Lung (tissue), 17 donors: ENCODE measurements at places on chromosomes 2 and 18.

DNA sequence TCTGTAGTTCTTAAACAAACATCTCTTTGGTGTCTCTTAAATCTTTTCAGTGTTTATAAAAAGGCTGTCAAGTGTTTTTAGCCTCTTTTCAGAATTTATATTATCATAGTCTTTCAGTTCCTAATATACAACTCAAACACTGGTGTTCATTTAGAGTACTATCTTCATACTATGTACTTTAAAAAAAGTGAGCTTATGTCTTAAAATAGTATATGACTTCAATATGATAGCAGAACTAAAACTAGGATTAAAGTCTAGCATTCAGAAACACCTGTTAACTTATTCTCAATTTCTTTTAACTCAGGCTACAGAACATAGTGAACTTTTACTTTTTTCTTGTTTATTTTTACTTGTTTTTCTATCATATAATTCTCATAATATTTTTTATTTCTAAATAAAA, 14.7 kb upstream of the IKZF2 start:
- no peak for DNase-seq

GRCh38 chr2:174846941-174847938, 83.0 kb upstream of the CHRNA1 start:
- peak; percentile 93 for DNase-seq

DNA sequence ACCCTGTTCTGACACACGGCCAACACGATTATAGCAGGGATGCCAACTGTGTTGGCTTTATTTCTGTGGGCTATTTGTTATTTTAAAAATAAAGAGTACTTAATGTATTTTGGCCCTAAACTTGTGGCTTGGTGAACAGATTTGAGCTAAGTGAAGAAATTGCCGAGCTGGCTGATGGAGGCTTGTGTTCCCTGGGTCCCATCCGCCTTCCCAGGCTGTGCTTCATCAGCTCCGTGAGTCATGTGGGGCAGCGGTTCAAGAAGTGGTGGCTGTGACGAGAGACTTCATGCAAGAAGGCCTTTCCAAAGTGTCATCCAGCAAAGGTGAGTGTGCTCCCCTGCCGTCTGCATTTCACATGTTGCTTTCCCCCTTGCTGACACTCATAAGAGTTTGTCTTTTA, 73.6 kb upstream of the NCK2 start:
- DNase-seq: no peak

DNA sequence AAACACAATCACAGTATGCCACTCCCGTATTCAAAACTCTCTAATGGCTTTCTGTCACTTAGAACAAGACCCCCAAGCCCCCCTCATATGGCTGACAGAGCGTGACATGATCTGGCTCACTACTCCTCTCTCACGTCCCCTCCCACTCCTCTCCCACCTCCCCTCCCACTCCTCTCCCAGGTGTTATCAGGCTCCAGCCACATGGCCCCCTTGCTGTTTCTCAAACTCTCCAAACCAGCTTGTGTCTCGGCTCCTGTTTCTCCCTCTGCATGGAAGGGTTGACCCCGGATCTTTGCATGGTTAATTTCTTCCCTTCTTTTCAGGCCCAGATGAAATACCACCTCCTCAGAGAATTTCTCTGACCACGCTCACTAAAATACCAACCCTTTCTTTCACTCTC, 180.8 kb downstream of the SLC8A1 start:
- DNase-seq: no peak

DNA sequence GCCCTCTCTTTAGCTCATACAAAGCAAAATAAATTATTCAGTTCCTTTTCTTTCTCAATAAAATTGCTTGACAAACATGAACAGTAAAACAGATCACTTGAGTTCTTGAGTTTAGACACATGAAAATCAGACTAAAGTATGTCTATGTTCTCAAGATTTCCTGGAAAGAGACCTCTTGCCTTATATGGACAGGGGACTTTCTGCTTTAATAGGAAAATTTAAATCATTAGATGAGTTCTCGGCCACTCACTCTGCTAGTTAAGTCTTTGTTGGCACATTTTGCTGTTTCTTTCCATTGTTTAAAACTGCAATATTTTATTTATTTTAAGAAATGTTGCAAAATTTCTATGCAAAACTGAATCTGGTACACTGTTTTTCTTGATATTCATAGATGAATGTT, 207.8 kb downstream of the RND3 start:
- peak; percentile 40 for DNase-seq

DNA sequence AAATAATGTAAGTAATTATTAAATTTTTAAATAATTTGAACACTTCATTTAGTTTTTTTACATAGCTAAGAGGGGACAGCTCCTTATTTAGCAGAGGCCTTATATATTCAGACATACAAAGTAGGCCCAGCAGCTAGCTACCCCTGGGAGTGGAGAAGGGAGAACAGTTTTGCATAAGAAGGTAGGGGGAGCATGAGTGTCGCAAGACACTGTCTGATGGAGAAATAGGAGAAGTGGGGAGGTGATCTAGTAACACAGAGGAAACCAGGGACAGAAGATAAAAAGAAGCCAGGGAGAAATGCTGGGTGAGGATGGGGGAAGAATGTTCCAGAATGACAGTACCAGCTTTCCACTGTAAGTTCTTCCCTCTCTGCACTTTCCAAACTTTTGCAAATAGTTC, 16.0 kb upstream of the RGPD4 start:
- DNase-seq: no peak

DNA sequence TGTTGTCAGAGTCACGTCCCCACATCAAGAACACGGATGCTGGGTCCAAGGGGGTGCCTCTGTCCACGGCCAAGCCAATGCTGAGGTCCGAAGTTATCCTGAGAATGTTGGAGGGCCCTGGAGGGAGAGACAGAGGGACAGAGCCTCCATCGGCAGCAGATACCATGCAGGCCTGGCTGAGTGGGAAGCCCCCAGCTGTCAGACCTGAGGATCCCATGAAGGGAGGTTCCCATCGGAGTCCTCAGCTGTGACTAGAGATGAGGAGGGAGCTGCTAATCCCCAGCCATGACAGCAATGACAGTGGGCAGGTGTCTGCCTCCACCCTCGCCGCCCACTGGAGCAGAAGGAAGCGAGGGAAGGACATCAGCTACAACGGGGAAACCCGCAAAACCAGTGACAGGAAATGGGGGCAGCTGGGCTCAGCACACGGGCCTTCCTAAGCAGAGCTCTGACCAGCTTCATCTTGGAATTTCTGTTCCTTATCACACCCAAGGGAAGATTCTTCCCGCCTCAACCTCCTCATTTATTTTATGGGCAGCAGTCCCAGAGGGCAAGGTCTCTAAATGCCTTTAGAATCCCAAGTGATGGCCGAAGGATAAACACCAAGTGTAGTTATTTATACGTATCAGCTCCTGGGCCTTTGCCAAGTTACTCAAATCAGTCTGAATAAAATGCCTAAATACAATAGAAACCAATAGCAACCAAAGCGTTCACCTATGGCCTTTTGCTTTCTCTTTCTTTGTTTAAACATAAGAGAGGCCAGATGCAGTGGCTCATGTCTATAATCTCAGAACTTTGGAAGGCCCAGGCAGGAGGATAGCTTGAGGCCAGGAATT, 32.2 kb downstream of the FAM178B start:
- peak; percentile 70 for DNase-seq

DNA sequence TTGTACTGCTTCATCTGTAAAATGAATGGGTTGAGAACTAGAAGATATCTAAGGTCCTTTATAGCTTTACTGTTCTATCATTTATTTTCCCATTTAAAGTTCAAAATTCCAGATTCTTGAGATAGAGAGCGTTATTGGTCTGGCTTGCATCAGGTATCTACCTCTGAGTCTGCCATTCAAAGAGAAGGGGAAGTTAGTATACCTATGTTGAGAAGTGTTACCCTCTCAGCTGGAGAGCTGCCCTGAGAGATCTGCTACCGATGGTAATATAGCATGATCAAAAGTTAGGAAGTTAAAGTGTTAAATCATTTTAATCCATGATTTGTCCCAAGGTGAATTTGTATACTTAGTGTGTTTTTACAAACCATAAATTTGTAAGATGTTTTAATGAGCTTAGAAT, 7.4 kb downstream of the EPC2 start:
- DNase-seq: no peak

DNA sequence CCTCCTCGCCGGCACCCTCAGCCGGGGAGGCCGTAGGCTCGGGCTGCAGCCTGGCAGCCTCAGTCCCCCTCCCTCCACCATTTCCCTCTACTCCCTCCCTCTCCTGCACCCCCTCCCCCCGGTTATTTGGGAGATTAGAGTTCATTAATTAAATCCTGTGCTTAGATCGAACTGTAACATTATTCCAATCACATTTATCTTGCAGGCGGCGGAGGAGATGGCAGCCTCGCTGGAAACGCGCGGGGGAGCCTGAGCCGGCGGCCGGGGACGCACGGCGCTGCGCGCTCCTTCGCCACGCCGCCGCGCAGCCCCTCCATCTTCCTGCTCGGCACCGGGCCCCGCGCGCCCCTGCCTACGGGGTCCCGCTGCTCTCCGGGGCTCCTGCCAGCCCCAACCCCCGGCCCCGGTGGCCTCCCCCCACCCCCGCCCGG, at the start of gene ST8SIA3:
ST8SIA3 (plus strand) TSS at position 287 of the 431 bp plus-strand sequence. CDS start 290 bp downstream, outside the sequence.
- no peak for DNase-seq

DNA sequence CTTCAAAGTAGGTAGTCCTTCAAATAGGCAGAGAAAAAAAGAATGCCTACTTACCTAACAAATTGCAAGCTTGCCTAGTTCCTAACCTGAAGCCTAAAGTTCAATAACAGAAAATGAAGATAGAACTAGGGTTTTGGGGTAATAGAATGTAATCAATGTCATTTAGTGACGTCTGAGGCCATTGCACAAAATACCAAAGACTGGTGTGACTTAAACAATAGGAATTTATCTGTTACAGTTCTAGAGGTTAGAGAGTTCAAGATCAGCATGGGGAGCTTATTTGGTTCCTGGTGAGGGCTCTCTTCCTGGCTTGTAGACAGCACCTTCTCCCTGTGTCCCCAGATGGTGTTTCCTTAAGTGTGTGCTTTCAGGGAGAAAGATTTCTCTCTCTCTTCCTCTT, 4.7 kb upstream of the NPC1 start:
- no peak for DNase-seq

GRCh38 chr2:147589127-147589526, 255.7 kb upstream of the ACVR2A start:
- DNase-seq: no peak

- no peak for DNase-seq
Observed at GRCh38 chr2:84914334-84914733, 8.9 kb downstream of the TMSB10 start.
